ENCODE measurements at places on chromosomes 2 and 18.

DNA sequence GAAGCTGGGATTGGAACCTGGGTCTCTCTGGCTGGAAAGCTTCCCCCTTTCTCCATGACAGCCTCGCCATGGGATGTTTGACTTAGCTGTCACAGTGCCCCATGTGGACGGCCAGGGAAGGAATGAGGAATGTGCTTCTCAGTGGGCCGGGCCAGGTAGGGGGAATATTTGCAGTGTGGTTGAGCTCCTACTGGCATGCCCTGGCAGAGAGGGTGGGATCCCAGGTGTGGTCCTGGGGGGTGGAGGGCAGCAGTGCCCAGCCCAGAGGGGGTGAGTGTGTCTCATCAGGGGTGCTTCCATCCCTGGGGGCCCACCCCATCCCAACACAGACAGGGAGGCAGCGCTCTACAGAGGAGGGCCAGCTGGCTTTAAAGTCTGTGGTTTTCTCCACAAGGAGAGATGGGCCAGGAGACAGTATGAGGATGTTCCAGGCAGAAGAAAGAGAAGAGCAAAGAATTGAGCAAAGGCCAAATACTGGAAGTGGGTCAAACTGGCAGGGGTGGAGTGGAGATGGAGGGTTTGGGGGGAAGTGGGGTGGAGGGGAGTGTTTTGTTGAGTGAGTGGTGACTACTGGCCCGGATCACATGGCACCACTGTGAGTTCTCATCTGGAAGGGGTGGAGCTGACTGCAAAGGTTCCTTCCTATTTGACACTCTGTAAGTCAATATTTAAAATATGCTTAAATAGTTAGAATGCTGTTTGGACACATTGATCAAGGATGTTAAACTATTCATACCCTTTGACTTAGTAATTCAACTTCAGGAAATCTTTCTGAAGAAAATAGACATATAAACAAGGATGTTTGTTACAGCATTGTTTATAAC lies 94.0 kb downstream of the MYCN start:
- DNase-seq, result no peak

DNA sequence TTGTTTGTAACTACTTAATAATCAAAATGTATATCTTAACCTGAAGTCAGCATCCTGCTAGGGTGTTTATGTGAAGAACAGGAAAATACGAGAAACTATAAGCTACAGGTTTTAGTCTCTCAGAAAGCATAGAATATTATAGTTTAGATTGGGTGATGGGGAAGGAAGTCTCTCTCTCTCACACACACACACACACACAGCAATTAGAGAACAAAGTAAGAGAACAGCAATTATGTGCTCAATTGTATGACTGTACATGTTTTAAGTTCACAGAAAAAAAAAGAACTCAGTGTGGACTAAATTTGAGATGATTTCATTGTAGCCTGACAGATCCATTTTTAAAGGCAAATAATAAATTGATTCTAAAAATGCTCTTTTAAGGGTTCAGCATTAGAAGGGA lies 94.3 kb upstream of the ZNF516 start:
- no peak for DNase-seq

- no peak for DNase-seq
These were observed 73.5 kb downstream of the ALK start for GRCh38 chr2:29847886-29848285.

GRCh38 chr2:179251870-179252269 lies 12.8 kb downstream of the SESTD1 start:
- no peak for DNase-seq

- no peak for DNase-seq
These were observed 285.1 kb upstream of the SLC14A2 start for GRCh38 chr18:45330170-45330594.

DNA sequence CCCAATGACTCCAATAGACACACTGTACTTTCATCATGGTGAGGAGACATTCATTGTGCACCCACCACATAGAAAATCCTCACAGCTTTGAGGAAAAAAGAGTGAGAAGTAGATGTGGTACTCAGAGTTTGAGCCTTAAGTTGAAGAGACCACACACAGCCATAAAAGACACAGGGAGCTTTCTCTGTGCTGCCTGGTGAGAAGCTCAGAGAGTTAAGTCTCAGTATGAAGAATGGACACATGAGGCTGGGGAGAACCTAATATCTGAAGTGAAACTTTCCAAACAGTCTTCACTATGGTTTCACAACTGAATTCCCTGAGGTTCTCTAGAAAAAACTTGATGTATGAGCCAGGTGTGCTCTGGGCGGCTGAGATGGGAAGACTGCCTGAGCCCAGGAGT lies 237.9 kb downstream of the NBAS start:
- DNase-seq, result no peak

DNA sequence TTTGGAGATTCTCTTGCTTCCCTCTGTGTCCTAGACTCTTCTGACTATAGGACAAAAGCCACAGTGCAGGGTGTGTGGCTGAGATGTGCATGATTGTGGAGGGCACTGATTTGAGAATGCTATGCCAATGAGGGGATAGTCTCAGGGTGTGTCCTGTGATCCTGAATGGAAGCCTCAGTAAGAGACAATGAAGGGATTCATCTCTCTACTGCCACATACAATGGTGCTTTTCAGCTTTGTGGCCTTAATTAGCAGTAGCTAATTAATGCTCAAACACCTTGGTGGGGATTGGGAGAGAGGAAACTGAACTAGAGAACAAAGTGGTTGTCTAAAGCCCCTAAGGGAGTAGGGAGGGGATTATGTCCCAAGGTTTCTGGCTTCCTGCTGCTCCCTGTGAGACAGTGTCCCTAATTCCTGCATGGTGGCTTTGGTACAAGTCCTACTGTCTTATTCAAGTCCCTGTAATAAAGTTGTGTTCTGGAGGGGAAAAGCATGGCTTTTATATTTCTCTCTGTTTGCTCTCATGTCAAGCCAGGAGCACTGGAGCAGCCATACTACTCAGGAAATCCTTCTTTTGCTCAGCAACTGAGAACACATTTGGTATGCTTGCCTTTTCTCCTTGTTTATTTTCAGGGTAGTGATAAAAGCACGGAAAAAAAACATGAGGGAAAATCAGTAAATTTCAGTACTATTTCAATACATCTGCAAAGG lies 415.2 kb upstream of the TCF4 start:
- no peak for DNase-seq

DNA sequence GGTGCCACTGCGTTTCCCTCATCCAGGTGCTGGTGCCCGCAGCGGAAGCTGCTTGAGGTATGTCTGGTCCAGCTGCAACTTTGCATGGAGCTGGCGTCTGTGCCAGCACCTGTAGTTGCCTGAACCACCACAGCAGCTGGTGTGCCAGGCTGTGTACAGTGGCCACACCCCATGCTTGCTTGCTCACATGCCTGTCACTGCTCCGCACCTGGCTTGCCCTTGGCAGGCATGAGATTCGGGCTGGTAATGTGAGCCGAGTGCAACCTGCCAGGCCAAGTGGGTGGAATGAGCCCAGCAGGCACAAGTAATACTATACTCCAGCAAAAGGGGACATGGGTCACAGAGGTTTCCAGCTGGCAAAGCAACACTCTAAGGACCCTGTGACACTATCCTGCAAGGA lies 1123.3 kb upstream of the ACVR2A start:
- DNase-seq, result peak; percentile 90

- DNase-seq, result no peak
These were observed 361.1 kb downstream of the INSIG2 start for GRCh38 chr2:118449401-118449800.

DNA sequence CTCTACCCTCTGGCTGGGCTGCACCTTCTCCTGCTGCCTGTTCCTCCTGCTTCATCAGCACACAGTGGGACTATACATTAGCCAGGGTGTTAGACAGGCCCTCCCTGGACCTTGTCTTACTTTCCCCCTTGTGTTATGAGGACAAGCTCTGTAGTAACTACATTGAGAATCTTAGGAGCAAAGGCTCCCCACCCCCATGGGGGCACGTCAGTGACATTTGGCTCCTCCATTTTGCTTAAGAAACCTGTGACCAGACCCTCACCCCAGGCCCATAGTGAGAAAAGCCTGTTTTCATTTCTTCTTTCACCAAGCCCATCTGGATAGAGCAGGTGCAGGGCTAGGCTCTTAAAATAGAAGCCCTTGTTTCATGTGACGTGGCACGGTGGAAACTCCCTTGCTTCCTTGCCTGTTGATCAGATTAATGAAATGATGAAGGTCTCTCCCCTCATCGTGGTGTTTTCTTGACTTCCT lies 146.7 kb downstream of the RPIA start:
- no peak for DNase-seq

- DNase-seq, result no peak
These were observed 4.1 kb downstream of the BCL11A start for GRCh38 chr2:60549238-60549927.

DNA sequence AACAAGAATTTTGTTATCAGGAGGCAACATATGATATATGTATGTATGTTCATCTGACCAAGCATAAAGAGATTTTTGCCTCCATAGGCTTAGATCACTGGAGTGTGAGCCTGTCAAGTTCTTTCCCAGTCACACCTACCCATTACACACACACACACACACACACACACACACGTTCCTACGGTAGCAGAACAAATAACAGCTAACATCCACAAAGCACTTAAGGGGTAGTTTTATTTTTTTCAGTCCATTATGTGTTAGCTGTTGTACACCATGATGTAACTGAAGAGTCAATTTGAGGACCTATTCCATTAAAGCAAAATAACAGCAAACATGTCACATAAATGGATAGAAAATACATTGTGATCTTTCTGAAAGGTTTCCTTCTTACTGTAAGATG lies 39.5 kb downstream of the UGP2 start:
- peak; percentile 34 for DNase-seq

DNA sequence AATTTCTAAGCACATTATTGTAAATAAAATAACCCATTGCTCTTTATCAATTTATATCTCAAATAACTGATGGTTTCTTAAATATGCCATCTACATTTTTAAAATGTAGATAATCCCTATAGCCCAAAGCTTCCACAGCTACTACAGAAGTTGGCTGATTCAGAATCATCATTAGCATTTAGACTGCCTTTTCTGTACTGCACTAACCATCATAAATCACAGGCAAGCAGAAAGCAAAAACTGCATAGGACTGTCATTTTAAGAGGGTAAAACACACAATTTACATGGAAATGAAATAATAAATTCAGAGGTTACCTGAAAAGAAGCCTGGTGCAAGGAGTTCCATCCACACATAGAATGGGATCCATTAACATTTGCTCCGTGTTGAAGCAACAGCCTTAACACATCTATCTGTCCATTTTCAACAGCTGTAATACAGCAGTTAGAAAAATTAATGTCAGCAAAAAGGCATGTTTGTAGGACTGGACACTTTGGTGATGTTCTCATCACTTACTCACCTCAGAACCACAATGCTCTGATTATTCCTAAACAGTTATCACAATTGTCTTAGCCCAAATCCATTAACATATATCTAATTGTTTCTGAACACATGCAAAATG lies 38.4 kb upstream of the CHAC2 start:
- no peak for DNase-seq

DNA sequence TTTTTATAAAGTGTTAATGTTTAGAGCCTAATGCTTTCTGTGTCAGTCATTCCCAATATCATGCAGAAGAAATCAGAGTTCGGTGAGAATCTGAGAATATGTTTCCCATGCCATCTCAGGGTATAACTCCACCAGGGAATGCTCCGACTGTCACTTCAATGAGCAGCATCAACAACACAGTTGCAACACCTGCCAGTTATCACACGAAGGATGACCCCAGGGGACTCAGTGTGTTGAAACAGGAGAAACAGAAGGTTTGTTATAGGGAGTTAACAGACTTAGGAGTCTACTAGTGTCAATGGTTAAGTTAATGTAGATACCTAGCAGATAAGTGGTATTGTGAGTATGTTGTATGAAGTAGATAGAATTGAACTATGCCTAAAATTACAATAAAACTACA lies 31.0 kb downstream of the VAPA start:
- no peak for DNase-seq

GRCh38 chr2:239751679-239752355 lies 273.3 kb downstream of the NDUFA10 start:
- DNase-seq, result no peak

GRCh38 chr2:222609381-222609780 lies 46.5 kb downstream of the FARSB start:
- DNase-seq, result no peak

DNA sequence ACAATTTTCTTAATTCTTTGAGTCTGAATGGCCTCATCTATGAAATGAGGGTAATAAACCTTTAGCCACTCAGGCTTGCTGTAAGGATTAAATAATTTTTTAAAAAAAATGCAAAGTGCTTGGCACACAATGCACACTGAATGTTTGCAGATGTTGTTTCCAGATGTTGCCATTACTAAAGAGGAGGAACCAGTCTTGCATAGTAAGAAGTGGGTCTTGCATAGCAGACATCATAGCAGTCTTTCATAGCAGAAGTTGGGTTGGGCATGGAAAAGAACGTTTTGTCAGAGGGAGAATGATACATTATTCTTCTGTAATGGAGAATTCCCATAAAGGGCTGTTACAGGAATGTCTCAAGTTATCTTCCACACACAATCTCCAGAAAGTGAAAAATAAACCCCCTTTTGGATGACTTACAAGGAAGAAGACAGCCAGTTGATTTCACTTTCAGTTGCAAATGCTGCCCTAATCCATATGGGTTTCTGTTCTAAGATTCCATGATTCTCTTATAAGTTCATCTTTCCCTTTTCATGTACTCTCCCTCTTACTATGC lies 327.7 kb downstream of the SUCLG1 start:
- DNase-seq, result no peak

DNA sequence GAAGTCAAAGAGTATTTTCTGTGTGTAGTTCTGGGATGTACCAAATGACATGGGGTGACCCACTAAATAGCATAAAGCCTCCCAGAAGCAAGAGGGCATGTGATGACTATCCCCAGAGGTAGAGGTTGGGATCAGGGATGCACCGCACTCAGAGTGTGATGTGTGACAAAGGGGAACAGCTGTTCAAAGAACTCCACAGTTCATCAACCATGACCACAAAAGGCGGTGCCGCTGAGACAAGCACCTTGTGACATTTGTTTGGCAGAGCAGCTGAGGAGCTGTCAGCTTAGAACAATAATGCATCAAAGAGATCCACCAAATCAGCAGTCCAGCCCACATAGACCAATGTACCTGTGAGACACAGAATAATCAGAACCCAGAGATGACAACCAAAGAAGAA lies 81.3 kb downstream of the VWC2L start:
- DNase-seq, result peak; percentile 91

DNA sequence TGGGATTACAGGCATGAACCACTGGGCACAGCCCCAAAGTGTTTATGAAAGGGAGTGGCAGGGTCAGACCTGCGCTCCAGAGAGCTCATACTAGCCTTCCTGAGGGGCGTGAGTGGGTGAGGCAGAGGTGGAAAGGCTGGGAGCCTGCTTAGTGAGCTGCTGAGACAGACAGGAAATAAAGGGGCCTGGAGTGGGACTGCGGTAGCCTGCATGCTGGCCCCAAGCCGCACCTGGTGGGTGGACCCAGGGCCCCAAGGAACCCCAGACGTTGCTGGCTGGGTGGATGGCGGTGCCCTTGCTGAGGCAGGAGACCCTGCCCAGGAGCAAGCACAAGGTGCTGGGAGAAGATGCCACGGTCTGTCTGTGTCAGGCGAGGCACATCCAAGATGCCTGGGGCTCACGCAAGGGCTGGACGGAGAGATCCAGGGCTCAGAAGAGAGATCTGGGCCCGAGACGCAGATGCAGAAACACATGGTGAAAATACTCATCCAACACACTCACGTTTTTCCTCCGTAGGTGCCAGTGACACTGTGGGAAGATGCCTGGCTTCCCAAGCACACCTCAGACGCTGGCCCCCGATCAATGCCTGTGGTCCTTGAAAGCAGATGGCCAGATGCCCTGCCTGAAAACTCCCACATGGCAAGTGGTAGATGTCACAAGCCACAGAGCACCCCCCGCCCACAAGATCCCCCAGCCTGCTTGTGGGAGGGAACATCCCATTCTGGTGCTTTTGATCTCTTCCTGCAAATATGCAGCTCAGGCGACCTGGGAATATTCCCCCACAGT lies 151.1 kb downstream of the GLI2 start:
- no peak for DNase-seq

- DNase-seq, result no peak
These were observed 250.9 kb downstream of the PTH2R start for GRCh38 chr2:208657468-208657867.
